ENCODE measurements at places on chromosomes 13 and 19.

DNA sequence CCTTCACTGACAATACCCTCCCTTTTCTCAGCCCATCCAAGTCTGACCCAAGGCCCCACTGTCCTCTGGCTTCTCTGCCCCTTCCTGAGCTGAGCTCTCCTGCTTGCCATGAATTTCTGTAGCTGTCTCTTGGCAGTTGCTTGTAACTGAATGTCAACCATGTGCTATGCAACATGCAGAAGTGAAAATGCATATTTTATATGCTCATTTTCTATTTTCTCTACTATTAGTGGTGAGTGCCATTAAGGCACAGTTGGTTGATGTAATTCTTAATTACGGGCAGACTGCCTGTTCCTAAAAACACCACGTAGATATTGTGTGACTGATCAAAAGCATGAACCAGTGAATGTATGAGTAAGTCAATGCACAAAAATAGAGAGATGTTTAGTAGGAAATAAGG, 29.6 kb downstream of the TNFSF11 start:
- no peak for DNase-seq

DNA sequence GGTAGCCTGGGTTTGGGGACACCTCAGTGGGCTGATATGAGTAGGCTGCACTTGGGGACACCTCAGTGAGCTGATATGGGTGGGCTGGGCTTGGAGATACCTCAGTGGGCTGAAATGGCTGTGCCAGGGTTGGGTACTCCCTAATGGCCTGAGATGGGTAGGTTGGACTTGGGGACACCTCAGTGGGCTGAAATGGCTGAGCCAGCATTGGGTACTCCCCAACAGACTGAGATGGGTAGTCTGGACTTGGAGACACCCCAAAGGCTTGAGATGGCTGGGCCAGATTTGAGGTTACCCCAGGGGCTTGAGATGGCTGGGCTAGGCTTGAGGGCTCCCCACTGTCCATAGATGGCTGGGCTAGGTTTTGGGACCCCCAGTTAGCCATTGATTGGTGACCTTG, 12.1 kb downstream of the IQCN start:
- no peak for DNase-seq

DNA sequence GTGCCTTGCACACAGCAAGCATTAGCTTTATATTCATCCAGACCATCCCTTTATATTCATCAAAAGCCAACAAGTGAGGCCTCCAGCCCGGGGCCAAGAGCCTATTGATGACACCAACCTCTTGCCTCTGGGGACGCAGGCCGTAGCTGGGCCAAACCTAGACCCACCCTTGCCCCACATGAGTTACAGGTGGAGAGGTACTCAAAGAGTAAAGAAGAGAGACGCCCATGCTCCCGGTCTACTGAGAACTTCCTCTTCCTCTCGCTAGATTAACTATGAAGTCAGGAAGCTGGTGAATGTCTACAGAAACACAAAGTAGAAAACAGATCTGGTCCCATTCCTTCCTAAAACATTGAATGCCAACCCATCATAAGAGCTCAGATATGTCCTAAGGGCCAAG, 3.8 kb upstream of the MLNR start:
- no peak for DNase-seq

GRCh38 chr19:17023805-17024204, 2.8 kb downstream of the CPAMD8 start:
- DNase-seq: no peak

GRCh38 chr19:18900700-18901481, 4.9 kb upstream of the CERS1 start:
- no peak for DNase-seq

- peak; percentile 54 for DNase-seq
Measured at GRCh38 chr19:47609906-47610894, 1.3 kb downstream of the BICRA start.

- no peak for DNase-seq
Measured at GRCh38 chr19:19719798-19720197, 13.1 kb downstream of the ZNF14 start.

- DNase-seq: no peak
Measured at GRCh38 chr13:33256148-33256840, 29.3 kb downstream of the STARD13 start.

- DNase-seq: no peak
Measured at GRCh38 chr19:34484328-34484727, 2.8 kb downstream of the WTIP start.

DNA sequence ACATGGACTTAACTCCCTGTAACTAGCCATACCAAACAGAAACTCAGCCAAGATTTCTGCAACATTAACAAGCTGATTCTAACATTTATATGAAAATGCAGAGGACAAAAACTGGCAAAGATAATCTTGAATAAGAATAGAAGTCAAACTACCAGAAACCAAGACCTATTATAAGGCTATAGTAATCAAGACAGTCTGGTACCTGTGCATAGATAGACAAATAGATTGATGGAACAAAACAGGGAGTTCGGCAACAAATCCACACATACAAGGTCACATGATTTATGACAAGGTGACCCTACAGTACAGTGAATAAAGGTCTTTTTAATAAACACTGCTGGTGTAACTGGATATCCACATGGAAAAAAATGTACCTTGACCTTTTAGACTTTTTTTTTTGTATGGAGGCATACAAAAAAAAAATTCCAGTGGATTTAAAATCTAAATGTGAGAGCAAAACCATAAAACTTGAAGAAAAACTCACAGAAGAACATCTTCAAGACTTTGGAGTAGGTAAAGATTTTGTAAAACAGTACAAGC, 2.9 kb upstream of the RFC3 start:
- no peak for DNase-seq

DNA sequence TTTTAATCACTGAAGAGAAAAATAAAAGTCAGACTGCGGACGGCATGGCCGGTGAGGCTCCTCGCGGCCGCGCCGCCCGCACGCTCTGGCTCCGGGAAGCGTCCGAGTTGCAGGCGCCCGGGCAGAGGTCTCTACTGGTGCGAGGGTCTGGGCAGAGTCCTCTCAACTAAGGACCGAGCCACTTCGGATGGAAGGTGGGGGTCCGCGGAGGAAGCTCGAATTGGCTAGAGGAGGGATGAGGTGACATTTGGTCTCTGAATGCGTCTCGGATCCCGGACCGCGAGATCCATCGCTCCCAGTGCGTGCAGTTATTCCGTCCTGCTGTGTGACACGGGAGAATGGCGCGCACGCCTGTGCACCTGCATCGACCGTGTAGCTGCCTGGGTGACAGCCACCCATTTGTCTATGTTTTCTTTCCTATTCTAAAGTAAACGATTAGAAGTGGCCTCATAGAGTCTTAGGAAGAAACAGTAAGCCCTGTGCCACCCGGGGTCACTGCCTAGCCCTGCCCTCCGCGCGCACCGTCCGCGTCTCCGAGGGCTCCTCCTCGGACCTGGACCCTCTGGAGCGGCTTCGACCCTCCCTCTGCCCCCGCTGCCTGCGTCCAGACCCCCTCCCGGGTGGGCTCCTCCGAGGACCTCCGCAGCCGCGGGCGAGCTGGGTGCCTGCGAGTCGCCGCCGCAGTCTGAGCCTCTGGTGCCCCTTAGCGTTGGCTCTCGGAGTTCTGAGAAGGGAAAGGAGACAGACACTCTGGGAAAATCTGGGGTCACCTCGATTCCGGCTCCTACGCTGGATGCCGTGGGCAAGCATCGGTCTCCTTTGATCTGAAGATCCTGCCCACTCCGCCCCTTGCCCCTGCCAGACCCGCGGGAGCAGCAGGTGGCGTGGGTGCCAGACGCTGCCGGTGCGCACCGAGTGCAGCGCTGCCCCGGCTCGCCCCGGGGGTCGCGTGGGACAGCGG, 347.4 kb downstream of the LIG4 start:
- DNase-seq: peak; percentile 56

GRCh38 chr19:41748012-41748411, 7.3 kb upstream of the CEACAM6 start:
- DNase-seq: no peak

DNA sequence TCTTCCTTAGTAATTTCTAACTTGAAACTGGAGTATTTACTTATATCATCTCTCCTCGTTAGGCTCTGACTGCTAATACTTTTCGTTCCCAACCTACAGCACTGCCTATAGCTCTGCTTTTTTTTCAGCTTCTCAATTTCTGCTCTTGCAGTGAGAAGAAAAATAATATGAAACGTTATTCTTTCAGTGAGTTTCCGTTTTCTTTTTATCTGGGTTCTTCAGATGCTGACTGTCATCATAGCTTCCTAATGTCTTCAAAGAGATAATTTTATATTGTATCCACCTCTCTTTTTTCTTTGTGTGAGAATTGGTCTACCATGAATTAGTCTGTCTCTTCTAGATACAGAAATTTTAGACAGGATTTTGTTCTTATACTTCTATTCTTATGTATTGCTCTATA, 454.9 kb downstream of the LMO7 start:
- no peak for DNase-seq

GRCh38 chr19:8194528-8195267, 14.5 kb upstream of the CERS4 start:
- no peak for DNase-seq

- DNase-seq: no peak
Measured at GRCh38 chr13:25525884-25526283, 154.1 kb downstream of the ATP8A2 start.

DNA sequence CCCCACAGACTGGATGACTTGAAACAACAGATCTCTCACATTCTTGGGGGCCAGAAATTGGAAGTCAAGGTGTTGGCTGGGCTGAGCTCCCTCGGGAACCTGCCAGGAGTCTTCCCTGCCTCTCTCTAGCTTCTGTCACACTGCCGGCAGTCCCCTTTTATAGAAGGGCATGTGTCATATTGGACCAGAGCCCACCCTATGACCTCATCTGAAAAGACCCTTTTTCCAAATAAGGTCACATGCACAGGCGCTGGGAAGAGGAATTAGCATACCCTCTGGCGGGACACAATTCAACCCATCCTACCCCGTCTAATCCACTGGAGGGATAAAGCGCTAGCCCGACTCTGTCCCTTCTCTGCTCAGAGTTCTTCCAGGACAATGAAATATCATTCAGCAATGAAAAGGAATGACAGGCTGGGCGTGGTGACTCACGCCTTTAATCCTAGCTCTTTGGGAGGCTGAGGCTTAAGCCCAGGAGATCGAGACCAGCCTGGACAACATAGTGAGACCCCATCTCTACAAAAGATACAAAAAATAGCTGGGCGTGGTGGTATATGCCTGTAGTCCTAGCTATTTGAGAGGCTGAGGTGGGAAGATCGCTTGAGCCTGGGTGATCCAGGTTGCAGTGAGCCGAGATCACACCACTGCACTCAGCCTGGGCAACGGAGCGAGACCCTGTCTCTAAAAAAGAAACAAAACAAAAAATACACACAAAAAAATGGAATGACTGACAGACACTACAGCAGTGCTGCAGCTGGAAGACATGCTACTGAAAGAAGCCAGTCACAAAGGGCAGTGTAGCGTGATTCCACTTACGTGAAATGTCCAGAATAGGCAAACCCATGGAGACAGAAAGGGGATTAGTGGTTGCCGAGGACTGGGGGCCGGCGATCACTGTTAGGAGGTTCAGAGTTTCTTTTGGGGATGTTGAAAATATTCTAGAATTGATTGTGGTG, 28.5 kb downstream of the MEIS3 start:
- DNase-seq: no peak
